ENCODE measurements at places on chromosomes 13 and 19.
A peak's percentile ranks its signal among the peaks of the same experiment; 100 is the strongest.

GRCh38 chr19:23241419-23241818 is 8.8 kb downstream of the ZNF724 start:
- no peak for DNase-seq

DNA sequence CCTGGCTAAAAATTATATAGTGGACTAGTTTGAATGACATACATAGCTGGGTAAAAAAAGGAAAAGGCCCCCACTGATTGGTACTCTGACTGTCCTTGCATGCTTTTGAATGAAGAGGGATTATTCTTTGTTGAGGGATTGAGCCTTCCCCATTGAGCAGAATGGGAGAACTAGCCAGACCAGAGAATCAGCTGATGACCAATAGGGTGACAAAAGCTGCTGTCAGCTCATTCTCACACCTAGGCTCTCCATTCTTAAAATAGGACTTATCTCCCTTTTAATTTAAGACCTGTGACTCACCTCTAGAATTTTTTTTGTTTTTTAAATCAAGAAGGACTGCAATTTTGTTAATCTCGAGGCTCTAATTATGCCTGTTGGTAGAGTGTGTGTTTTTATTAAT is 79.3 kb downstream of the CRYL1 start:
- no peak for DNase-seq

- no peak for DNase-seq
Observed at GRCh38 chr13:50213526-50213925, 198.3 kb downstream of the KCNRG start.

DNA sequence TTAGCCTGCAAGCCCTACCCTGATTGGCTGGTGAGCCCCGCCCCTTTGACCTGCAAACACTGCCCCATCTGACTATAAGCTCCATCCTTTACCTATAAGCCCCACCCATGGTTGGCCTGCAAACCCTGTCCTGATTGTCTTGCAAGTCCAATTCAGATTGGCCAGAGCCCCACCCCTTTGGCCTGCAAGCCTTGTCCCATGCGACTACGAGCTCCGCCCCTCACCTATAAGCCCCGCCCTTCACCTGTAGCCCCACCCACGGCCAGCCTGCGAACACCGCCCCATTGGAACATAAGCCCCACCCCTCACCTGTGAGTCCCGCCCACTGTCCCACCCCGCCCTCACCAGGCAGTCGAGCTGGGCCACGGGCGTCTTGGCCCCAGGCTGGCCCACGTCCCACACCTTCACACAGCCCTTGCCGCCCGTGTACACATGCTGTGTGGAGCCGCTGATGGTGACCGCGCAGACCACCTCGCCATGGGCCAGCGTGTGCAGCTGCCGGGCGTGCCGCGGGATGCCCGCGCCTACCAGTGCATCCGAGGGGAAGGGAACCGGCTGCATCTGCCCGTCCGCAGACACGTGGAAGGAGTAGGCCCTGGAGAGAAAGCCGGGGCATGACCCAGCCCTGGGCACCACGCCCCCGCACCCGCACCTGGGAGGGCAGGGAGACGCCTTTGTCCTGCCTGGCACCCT is 22.9 kb downstream of the TLE2 start:
- no peak for DNase-seq

- no peak for DNase-seq
Observed at GRCh38 chr13:27792393-27793218, at the start of gene GSX1. GSX1 (plus strand) TSS chr13:27792483; CDS start chr13:27792691, 208 bp downstream.

- no peak for DNase-seq
Observed at GRCh38 chr13:21033856-21034602, 27.4 kb downstream of the LATS2 start.

DNA sequence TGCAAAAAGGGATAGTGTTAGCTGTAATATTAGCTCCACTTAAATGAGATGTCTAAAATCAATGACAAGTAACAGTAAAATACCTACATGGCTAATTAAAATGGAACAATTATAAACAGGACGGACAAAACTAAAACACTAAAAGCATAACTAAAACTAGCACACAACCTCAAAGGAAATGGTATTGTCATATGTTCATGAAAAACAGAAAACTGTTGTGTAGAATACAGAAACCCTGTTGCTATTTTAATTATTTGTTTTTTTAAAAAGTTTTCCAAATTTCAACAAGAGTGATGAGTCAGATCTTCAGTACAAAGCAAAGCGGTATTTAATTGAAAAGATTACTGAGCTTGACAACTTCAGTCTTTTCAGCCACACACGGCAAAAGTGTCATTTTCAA is 4.2 kb downstream of the RCBTB2 start:
- DNase-seq = no peak

DNA sequence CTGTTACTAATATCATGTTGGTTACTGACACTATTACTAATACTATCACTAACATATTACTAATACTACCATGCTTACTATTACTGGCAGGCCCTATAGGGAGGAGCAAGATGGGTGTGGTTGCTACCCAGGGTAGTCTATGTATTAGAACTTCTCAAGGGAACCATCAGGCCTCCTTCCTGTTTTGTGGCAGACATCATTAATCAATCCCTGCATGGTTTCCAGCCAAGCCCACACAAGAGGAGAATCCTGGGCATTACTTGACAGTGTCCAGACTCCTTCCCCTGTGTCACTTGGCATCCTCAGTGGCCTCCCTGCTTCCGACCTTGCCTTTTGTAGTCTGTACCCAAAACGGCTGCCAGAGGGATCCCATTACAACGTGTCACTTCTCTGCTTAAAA is 8.9 kb downstream of the HAS1 start:
- no peak for DNase-seq

DNA sequence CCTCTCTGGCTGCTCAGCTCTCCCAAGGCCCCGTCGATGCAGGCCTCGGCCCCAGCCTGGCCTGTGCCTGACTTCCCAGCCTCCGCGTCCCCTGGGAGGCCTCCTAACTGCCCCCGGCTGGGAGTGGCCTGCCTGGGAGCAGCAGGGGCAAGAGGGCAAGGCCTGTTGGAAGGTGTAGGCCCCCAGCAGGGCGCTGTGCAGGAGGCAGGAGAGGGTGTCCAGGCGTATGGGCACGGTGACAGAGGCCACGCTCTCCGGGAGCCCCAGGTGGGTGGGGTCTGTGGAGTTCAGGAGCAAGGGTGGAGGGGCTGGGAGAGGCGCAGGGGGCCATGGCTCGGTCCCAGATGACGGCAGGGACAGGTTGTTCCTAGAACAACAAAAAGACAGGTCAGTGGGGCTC is 1.2 kb downstream of the C19orf84 start:
- no peak for DNase-seq

DNA sequence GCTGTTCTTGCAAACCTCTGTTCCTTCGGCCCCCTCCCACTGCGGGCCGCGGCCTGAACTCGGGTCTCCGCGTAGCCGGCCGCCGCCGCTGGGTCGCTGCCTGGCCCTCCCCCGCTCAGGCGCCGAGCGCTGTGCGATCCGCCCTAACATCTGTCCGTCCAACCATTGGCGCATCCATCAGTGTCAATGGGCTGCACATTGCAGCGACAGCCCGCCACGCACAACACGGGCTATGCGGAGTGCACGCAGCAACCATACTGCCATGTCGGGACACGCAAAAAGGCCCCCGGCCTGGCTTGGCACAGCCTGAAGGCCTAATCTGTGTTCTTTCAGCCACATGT is 2.6 kb upstream of the TSHZ3 start:
- no peak for DNase-seq

- no peak for DNase-seq
Observed at GRCh38 chr13:83503424-83503823, 378.9 kb downstream of the SLITRK1 start.

DNA sequence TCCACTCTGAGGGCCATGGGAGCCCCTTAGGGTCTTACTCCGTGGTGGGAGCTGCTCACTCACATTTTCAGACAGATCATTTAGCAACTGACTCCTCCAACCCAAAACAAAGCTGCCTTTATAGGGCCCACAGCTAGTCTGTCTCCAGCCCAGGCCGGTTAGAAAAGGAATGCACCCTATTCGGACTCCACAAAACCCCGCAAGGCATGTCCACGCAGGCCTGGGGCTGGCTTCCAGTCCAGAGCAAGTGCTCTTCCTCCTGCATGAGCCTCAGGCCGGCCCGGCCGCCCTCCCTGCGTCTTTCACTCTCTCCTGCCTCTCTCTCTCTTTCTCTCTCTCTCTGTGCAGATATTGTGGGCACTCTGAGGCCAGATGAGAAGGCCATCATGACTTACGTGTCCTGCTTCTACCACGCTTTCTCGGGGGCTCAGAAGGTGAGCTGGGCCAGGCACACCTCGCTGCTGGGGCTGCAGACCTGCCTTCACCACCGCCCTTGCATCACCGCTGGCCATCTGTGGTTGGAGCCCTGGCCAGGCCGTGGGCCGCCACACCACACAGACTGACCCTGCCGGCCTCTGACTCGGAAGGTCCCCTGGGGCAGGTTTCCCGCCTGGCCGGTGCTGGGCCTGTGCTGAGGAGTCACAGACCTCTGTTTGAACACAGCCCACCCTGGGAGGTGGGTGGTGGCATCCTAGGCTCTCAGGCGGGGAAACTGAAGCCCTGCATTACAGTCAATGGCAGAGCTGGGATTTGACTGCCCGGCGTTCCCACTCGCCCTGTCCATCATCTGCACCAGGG is 33.1 kb downstream of the CAPN12 start:
- DNase-seq = no peak

GRCh38 chr19:3304871-3305423 is 61.4 kb upstream of the NFIC start:
- peak; percentile 38 for DNase-seq

DNA sequence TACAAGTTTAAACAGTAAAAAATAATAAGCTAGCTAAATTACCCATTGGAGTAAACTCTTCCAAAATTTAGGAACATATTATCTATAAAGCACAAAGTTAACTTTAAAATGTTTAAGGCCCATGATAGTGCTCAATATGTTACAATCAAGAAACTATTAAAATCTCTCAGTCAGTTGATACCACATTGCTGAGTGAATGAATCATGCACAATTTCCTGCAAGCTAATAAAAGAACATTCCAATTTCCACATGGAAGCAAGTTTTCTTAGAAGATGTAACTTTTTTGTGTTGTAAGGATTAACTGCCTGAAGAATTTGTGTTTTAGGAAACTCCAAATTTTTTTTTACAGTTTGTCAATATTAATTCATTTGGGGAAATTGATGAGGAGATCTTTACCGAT is 666.6 kb downstream of the SLITRK1 start:
- no peak for DNase-seq

- DNase-seq = no peak
Observed at GRCh38 chr13:48403151-48403631, 9.7 kb downstream of the LPAR6 start.

DNA sequence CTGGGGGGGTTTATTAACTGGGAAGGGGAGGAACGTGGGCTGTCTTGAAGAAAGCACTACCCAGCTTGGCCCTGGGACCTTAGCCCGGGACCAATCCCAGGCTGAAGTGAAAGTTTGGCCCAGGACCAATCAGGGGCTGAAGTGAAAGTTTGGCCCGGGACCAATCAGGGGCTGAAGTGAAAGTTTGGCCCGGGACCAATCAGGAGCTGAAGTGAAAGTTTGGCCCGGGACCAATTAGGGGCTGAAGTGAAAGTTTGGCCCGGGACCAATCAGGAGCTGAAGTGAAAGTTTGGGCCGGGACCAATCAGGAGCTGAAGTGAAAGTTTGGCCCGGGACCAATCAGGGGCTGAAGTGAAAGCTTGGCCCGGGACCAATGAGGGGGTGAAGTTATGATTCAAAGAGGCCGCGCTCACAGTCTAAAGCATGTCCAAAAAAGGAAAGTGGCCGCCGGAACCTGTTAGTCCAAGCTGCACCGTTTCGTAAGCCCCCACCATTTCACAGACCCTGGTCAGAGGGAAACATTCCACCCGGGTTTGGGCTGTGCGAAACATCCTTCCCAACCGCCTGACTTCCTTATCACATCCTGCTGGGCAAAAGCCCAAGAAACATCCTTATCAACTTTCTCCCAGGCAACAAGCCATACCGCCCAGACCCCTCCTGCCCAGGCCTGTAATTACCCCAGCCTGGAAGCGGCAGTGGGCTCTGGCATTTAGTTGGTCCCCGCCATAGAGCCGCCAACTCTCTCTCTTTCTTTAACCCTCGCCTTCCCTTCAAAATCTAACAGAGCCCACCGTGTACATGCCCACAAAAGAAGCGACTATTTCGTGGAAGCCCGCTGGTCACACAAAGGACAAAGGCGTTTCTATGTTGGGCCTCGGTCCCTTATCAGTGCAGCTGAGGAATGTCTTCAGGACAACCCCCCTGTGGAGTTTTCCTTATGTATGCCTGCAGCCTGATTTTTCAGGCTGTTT is 1.1 kb downstream of the ZNF850 start:
- no peak for DNase-seq

GRCh38 chr13:92272177-92272576 is 873.8 kb downstream of the GPC5 start:
- no peak for DNase-seq

DNA sequence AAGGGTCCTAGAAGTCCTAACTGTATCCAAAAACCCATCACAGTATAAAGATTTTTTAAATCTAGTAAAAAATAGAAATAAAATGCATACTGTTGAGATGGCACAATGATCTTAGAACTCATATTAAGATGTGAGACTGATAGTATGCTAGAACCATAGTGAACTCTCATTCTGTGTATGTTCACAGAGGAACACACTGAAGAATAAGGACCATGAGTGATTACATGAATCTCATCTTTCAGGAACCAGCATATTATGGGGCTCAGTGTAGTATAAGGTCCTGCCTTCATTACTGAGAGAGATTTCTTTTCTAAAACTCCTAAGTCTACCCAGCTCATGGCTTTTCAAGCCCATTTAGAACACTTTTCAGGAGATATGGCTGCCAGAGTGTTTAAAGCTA is 59.8 kb upstream of the RFC3 start:
- no peak for DNase-seq
